Naive thymus-derived CD8-positive, alpha-beta T cell (primary cell): ENCODE measurements at places on chromosomes 7 and 10. TPM values are rescaled to one million over a fixed set of nuclear protein-coding genes. Genes with fewer than 3 reads are reported as not detected.
A peak's percentile ranks its signal among the peaks of the same experiment; 100 is the strongest.

Gene SSC4D
- total RNA-seq: not detected

DNA sequence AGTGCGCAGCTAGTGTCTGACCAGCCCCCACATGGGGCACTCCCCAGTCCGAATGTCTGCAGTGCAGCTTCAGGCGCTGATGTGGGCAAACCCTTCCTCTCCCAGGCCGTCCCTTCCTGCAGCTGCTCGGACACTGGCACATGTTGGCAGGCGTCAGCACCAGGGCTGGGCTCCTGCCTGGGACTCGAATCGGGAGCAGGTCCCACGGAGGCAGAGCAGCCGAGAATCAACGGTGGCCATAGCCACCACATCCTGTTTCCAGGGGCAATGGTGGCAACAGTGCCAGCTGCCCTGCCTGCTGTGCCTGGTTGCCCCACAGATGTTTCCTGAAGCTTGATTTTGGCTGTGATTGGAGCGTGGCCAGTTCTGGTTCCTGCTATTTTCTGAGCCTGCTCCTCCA, 65.8 kb downstream of the MGMT start:
- no peak for DNase-seq

Gene ENTPD1
- total RNA-seq: 1.6 TPM

Gene SLC18A2
- not detected for total RNA-seq

Gene MSMB
- total RNA-seq: not detected

GRCh38 chr10:6311700-6312330, 109.1 kb downstream of the PFKFB3 start:
- no peak for DNase-seq

GRCh38 chr7:73766556-73767229, 3.4 kb downstream of the CLDN3 start:
- no peak for DNase-seq

DNA sequence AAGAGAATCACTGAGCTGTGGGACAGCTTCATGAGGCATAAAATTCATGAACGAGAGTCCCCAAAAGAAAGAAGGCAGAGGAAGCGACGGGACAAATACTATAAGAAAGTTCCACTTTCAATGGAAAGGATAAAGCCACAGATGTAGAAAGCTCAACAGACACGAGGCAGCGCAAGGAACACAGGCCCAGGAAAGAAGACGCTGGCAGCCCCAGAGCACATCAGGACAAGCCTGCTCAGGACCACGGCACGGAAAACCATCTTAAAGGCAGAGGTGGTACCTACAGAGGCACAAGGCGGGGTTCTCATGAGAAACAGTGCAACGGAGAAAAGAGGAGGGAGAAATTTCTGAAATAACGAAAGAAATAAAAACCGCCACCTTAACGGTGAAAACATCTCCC, 273.4 kb downstream of the MAD1L1 start:
- no peak for DNase-seq

DNA sequence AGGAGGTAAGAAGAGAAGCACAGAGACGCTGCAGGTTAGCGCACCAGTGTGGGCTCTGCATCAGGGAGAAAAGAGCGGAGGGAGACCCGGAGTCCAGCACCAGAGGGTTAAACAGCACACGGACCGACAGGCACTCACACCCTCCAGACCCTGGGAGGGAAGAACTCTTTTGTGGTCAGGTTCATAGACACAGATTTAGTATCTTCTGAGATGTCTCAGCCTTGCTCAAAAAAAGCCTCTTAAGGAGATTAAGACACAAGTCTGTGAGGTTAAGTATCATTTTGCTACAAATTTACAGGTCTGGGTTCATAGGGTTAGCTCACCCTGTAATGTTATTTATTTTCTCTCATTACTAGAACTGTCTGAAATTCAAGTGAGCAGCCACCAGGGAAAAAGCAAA, 16.8 kb upstream of the NDST2 start:
- no peak for DNase-seq

Gene SYCE1
- total RNA-seq: 1.7 TPM

Gene CNPY1
- total RNA-seq: not detected

Gene CLEC5A
- total RNA-seq: 0.31 TPM

- no peak for DNase-seq
These were observed 14.1 kb upstream of the SUN1 start for GRCh38 chr7:818031-818699.

GRCh38 chr10:12549297-12549696, 199.9 kb downstream of the CAMK1D start:
- DNase-seq: no peak

DNA sequence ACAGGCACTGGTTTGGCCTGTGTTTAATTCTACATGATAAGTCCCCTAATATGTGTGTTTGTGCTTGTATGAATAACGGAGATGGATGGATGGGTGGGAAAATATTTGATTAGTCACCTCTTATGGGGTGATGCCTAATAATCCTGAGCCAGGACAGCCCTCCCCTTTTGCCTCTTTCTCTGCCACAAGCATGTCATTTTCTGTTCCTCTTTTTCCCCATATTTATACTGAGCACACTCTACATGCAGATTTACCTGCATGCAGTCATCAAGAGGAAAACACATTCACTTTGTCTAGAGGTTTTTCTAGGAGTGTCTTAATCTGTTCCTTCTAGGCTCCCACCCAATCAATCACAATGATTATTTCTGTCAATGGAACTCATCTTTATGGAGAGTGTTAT, 111.6 kb upstream of the TBX20 start:
- no peak for DNase-seq

GRCh38 chr7:131953184-131953583, 396.8 kb upstream of the PODXL start:
- no peak for DNase-seq

DNA sequence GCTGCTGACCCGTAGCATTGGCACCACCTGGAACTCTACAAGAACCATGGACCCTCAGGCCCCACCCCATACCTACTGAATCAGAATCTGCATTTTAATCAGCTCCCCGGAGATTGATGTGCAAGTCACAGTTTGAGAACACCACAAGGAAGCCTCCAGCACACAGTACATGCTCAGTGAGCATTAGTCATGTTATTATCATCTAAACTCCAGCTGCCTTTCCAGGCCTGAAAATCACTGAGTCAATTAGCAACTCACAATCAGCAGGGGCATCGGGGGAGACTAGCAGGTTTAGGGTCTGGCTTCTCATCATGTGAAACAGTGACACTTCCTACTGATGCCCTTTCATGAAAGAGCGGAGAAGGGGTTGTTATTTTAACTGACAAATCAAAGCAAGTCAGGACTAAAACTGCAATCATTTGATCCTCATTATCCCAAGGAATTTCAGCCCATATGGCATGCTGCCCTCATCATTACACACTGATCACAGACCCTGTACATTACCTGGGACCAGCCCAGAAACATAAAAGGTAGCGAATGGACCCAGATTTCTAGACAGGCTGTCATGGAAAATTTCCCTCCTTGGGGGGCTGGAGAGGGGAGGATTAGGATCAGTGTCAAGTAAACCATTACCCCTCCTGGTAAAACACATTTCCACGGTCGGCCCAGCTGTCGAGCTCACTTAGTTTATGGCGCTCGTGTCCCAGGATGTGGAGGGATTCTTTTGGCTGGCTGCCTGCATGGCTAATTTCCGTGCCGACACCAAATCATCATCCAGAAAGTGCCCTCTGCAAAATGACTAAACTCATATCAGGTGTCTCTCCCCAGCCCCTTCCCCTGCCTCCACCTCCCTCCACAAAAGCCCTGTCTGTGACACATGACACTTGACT, 122.8 kb downstream of the PRLHR start:
- no peak for DNase-seq

Gene ZNF503
- 0.11 TPM for total RNA-seq

- DNase-seq: peak; percentile 25
These were observed 663 bp downstream of the HERPUD2 start for GRCh38 chr7:35694161-35694783.

DNA sequence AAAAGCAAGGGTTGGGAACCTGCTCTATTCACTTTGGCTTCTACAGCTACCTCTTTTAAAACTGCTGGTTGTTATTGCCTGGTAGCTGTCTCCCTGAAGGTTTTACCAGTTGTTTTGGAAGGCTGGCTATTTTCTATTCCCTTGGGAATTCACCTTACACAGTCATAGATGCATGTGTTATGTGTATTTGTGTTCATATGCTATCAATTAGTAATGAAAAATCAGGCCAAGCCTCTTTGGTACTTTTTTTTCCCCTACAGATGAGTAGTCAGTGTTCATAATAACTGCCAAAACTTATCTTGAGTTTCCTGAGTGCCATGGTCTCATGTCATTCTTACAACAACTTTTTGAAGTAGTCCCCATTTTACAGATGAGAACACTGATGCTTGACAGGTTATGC, 738.0 kb upstream of the GALNT17 start:
- DNase-seq: no peak

DNA sequence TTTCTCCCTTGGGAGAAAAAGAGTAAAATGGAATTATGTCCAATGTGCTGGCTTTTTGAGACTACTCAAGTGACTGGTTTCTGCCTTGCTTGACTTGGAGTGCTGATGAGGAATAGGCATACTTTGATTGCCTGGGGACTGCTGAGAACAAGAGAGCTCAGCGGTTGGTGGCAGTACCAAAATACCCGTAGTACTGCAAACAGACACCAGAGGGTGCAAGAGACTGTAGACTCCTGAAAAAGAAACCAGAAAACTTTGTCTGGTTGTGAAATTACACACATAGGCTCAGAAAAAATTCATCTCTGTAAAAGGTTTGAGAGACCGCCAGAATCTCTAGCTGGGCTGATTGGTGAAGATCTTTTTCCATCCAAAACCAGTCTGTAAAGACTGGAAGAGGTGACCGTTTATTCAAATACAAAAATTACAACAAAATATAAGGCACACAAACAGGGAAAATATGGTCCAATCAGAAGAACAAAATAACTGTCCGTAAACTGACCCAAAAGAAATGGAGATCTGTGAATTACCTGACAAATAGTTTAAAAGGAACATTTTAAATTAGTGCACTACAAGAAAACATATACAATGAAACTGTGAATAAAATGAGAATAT, 18.5 kb downstream of the BICC1 start:
- peak; percentile 38 for DNase-seq

Gene CLRN3
- total RNA-seq: not detected

- no peak for DNase-seq
These were observed 1.3 kb downstream of the LRMDA start for GRCh38 chr10:75432763-75433162.

- DNase-seq: no peak
These were observed 170.8 kb downstream of the AUTS2 start for GRCh38 chr7:69768986-69769595.

DNA sequence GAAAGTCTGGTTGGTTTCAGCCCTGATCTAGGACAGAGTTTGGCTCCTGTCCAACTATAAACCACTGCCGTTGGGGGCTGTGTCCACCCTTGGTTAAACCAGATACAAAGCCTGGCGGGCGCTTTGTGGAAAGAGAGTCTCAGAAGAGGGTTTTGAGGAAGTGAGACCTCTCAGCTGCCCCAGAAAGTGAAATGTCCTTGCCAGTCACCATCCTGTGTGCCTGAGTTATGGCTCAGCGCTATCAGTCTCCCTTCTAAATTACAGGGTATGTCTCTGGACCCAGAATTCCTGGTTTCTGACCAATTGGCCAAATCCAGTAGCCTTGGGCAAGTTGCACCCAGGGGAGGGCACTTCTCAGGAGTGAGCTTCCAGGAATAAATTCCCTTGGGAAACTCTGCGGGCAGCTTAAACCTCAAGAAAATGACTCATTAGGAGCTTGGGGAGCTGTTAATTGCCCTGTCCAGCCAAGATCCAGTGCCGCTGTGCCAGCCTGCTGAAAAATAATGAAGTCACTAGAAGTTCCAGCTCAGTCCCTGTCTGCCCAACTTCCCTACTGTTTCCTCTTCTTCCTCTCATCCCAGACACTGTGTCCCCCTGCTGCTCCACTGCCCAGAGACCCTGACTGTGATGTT, 66.7 kb upstream of the PDZD8 start:
- DNase-seq: no peak

DNA sequence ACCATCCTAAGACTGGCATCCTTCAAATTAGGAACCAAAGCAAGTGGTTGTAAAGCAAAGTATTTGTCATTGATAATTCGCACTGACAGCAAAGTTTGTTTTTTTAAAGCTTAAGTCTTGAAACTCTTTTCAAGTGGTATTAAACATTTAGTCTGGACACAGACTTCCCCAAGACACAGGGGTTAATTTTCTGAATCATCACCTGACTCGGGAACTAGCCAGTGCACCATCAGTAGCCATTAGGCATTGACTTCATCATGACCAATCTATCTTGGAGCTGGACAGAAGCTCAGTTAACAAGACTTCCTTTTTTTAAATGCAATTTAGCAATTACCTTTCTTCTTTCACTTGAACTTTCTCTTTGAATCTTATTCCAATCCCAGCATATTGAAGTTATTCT, 210.6 kb downstream of the ZNF365 start:
- DNase-seq: no peak

Gene LRRC61
- 13.8 TPM for total RNA-seq

GRCh38 chr7:131075406-131075805, 252.3 kb upstream of the MKLN1 start:
- DNase-seq: no peak

Gene VSTM2A
- not detected for total RNA-seq

DNA sequence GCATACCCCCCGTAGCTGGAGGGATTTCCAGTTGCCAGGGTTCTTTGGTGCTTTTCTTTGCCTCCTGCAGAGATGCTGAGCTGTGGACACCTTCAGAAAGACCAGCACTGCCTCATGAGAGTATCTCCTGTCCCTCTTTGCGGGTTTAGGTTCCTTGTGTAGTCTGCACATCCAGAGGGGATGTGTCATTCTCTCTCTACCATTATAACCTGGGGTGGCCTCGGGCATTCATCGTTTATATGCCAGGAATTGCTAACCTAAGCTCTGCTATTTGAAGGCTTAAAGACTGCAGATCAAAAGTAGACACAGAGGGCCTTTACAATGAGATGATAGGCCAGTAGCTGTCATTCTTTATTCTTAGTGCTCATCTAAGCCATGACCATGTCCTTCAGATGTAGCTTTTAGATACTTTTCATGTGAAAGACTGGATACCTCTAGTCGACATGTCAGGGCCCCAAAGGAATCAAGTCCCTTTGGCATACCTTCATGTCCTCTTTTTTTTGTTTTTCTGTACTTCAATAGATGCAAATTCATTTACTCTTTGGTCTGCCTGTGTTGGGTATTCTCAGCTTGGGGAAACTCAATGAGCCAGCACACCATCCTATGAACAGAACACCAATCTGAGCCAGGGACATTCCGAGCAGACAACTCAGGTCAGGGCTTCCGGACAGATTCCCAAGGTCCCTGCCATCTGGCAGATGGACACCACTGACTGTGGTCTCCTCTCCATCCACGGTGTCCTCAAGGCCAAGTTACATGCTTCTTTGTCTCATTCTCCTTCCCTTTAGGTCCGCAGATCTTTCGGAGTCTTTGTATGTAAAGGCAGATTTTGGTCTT, 129.3 kb downstream of the NRF1 start:
- DNase-seq: no peak

- no peak for DNase-seq
These were observed 25.9 kb downstream of the TIMM23 start for GRCh38 chr10:45997994-45998763.

GRCh38 chr10:68561865-68562649, 1.9 kb downstream of the TET1 start:
- no peak for DNase-seq

GRCh38 chr7:133091943-133092464, 10.1 kb upstream of the CHCHD3 start:
- no peak for DNase-seq

GRCh38 chr7:1883031-1883761, 213.1 kb downstream of the ELFN1 start:
- no peak for DNase-seq

Gene OR2A5
- not detected for total RNA-seq

Gene ZNF277
- 40.0 TPM for total RNA-seq

Gene ZNF117
- total RNA-seq: 5.6 TPM

Gene EFCAB10
- total RNA-seq: 0.42 TPM

Gene RPEL1
- not detected for total RNA-seq
